ENCODE measurements at places on chromosomes 2 and 18.
A peak's percentile ranks its signal among the peaks of the same experiment; 100 is the strongest.

DNA sequence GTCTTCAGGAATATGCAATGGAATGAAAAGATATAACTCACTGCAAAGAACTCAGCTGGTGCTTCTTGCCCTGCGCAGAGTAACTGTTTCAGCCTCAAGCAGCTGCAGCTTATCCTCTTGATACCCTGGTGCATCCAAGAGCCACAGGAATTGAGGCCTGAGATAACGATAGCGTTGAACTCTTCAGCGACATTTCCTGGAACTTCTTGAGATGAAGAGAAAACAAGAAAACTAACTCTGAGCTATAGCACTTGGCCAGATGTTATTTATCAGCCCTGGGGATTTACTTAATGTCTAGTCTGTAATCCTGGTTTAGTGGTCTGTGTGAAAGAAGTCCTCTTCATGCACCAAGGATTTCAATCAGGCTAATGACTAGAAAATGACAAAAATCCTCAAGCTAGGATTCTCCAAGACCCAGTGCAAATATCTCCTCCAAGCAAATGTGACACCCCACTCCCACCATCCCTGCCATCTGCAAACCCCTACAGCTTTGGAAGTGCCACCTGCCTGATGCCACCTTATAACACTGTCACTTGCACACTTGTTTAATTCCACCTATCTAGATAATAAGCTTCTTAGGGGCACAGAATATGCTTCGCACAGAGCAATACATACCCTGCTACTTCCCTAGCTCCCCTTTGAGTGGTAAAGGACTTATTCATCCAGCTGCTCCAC, 40.6 kb downstream of the EHD3 start:
- DNase-seq = no peak

GRCh38 chr18:27785815-27786471, 391.0 kb downstream of the CDH2 start:
- no peak for DNase-seq

DNA sequence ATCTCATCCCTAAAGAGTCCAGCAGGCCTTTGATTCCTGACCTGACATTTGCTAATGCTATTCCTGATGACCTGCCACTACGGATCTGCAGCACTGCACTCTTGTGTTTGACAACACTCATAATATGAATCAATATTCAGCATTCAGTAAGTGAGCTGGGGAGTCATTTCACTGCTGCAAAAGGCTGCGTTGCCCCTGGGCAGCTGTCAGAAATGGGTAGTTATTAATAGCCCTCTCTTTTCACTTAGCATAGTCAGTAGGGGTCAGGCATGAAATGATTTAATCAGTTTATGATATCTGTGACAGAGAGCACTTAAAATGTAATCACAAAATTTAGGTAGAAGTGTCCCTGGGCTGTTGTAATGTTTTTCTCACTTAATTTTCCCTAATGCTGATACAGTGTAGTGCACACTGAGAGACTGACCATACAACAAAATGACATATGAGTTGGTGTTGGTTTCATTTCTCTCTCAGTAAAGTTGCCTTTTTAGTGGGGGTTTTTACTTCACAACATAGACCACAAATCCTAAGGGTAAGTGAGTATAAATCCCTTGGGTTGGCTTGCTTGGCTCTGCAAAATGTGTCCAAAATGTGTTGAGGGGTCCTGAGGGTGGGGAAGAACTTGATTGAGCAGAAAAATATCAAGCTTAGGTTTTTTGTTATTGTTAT, 184.8 kb downstream of the CAMKMT start:
- no peak for DNase-seq

DNA sequence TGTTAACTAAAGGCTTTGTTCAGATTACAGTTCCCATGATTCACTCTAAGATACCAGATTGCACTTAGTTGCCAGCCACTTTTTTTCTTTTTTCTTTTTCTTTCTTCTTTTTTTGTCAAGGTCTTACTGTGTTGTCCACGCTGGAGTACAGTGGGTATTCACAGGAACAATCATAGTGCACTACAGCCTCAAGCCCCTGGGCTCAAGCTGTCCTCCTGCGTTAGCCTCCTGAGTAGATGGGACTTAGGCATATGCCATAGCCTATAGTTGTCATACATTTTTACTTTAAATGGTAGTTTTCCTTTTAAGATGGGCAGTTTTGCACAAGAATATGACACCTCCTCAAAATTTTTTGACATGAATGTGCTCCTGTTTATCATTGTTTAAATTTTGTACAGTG, 2.1 kb downstream of the UGP2 start:
- DNase-seq = no peak

- no peak for DNase-seq
Measured at GRCh38 chr2:234770031-234770506, 181.7 kb upstream of the SH3BP4 start.

DNA sequence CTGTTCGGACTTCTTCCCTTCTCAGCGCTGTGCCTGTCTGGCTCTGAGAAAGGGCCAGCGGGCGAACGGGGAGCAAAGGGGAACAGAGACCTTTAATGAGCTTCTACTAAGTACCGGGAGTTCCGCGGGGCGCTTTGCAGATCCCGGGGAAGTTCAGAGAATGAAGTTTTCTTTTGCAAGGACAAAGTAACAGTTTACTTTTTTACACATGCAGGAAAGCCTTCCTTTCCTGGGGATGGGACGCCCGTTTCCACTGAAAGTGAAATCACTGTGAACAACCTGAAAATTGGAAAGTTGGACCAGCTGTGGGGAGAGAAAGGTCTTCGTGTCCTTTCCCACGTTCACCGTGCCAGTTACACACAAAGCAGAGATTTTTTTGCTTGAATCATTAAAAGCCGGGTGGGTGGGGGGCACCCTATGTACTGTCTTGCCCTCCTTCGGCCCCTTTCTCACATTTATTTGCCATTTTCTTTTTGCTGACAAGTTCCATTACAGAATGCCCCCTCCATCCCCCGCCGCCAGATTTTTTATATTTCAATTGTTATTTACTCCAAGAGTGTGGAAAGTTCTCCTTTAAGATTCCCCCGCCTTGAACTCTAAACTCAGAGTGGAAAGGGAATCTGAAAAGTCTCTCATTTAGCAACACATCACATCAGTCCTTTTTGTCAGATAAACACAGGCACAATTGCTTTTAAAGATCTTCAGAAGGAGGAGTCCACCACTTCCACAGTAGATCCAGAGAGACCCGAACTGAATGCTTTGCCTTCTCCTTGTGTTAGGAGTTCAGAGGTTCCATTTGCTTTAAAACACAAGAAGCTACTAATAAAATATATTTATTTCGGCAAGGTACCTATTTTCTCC, 1.1 kb upstream of the FN1 start:
- DNase-seq = no peak

DNA sequence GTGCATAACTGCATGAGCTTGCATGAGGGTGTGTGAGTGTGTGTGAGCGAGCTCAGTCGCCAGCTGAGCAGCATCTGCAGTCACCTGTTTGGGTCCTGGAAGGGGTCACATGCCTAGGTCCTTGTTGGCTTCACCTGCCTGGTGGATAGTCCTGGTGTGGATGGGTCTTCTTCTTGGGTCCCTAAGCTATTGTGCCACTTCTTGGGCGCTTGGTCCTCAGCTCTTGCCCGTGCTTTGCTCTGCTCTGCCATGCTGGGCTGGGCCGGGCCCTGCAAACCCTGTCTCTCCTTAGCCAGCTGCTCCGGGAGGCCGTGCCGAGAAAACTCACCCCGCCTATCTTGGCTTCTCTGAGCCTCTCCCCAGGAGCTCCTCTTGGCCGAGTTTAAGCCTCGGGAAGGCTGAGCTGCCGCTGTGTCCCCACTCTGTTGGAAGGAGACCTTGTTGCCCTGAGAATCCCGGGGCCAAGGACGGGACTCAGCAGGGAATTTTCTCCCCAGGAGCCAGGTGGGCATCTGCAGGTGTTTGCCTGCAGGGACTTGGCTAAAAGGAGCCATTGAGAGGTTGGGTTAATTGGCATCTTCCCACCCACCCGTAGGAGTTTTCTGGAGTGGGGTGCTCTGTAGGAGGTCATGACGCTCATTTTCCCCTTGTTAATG, 300.8 kb downstream of the NDUFA10 start:
- no peak for DNase-seq

DNA sequence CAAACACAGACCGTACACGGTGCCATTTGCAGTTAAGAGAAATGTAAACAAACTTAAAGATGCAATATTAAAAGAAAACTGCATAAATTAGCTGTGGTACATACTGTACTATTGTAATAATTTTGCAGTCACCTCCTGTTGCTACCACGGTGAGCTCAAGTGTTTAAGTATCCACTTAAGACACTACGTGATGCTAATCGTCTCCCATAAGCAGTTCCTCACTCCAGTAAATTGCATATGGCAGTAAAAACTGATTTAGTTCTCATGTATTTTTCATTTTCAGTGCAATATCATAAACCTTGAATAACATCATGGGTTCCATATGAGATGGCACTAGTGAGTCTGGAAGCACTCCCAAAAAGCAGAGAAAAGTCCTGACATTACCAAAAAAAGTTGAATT, 14.4 kb downstream of the CLEC4F start:
- no peak for DNase-seq

DNA sequence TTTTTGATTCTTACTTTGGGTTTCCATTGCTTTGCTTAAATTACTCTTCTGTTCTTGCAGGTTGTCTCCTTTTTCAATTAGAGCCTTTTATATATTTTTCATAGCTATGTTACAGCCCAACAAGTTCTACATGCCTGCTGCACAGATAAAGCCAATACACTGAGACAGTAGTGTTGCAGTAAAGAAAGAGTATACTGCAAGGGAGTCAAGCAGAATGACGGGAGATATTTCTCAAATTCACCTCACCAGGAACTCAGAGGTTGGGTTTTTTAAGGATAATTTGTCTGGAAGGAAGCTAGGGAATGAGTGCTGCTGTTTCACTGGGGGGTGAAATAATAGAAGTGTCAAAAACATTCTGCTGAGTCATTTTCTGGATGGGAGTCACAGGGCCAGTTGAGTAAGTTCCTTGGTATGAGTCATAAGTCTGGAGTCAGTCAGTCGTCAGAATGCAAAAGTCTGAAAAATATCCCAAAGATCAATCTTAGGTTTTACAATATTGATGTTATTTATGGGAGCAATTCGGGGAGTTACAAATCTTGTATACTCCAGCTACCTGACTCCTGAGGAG, 193.0 kb upstream of the RGPD4 start:
- peak; percentile 75 for DNase-seq

DNA sequence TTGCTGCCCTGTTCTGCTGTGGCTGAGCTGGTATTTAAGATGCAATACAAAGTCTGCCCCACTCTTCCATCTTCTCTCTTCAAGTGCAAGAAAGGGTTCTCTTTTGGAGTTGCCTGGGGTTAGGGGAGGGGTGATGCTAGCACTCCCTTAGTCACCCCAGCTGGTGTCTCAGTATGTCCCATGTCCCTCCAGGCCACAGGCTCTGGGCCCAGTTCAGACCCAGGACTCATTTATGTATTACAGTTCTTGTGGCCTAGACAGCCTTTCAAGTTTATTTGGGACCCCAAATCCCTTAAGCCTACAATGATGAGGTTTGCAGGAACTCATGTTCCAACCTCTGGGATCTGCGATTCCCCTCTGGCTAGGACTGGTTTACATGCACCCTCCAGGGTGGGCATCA, 47.2 kb upstream of the CCDC141 start:
- DNase-seq = no peak

- peak; percentile 83 for DNase-seq
Measured at GRCh38 chr2:151334082-151334815, 23.1 kb upstream of the TNFAIP6 start.

DNA sequence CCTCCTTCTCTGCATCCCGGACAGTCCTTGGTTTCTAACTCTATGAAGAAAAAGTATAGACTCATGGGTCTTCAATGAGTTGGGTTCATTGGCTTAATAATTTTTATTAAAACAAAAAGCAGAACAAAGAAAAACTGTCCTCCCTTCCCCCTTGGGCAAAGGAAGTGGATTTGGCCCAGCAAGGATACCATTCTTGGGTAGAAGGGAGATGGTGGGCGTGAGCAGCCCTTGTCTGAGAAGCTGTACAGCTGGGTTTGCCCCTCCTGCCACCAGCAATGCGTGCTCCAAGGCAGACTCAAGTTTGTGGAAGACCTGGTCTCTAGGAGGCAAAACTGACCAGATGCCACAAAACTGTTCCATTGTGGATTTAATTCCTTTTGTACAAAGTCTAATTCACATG, 12.7 kb downstream of the PCARE start:
- no peak for DNase-seq

DNA sequence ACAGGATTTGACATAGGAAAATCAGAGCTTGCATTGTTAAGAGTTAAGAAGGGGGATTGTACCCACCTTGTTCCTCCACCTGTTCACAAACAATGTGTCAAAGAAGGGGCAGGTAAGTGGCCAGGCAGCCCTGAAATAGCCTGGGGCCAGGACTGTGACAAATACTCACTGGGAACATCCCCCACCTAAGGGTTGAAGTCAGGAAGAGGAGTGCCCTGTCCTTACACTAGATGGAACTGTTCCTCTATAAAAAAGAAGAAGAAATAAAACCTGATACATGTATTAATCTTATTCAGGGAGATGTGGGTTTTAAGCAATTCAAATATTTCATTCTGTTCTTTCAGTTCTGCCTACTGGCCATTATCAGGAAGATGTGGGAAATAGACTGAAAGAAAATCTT, 41.9 kb downstream of the TACR1 start:
- peak; percentile 40 for DNase-seq

- no peak for DNase-seq
Measured at GRCh38 chr2:54864727-54865126, 141.3 kb downstream of the EML6 start.

- DNase-seq = no peak
Measured at GRCh38 chr2:150126143-150126740, 361.2 kb downstream of the RND3 start.

DNA sequence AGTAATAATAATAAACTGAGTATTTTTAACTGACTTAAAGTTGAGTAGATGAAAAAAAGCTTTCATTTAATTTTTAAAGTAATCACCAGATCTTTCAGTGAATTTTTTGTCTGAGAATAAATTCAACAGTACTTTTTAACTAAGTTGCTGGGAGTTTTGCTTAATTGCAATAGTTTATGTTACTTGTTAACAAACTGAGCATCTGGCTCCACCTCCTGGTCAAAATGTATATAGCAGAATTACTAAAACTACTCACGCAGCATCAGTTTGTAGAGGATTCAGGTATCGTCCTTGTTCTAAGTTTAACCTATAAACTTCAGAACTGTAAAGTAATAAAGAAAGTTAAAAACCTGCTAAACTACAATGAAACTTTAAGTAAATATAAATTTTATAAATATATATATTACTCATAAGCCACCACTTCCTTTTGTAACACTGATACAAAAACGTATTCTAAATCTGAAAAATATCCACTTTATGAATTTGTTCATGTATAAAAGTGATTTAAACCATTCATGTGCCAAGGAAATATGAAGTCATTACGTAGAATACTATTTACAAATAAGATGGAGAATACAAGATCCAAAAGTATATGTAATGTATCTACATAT, 21.3 kb downstream of the NOL10 start:
- DNase-seq = no peak

- peak; percentile 65 for DNase-seq
Measured at GRCh38 chr2:151029406-151030157, 232.1 kb downstream of the RBM43 start.

DNA sequence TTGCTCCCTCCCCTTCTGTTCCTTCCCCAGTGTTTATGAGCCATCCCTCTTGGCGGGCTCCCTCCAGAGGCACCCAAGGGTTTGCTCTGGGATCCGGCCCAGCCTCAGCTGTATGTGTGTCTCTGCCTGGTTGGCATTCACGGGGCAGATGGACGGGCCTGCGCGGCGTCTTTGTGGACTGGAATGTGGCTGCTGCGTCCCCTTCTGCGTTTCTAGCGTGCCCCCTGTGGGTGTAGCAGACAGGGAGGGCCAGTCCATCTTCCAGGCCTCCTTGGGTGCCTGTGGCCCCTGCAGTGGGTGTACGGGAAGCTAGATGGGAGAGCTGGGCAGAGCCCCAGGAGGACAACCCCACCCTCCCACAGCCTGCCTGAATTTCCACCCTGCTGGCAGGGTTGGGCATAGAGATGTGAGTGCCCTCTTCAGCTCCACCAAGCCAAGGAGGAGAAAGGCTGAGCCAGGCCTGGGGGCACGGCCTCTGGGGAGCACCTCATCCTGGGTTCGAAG, 15.7 kb downstream of the GPC1 start:
- no peak for DNase-seq

Measured in AG20443 (cell line).